ENCODE measurements at places on chromosomes 13 and 19.

DNA sequence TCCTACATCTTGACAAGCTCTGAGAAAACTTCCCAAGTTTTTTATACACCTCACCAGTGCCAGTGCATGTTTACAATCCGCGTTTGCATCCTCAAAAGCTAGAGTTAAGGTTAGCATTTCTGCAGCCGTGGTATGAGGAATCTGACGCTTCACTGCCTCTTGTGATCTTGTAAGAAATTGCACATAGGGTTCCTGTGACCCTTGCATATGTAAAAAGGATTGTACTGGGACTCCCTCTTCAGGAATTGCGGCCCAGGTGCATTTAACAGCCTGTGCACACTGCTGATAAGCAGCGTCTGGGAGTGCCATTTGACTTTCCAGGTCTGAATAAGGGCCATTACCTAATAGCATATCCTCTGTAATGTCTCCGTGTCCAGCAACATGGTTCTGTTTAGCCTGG lies 15.3 kb downstream of the FPR3 start:
- DNase-seq, result no peak

DNA sequence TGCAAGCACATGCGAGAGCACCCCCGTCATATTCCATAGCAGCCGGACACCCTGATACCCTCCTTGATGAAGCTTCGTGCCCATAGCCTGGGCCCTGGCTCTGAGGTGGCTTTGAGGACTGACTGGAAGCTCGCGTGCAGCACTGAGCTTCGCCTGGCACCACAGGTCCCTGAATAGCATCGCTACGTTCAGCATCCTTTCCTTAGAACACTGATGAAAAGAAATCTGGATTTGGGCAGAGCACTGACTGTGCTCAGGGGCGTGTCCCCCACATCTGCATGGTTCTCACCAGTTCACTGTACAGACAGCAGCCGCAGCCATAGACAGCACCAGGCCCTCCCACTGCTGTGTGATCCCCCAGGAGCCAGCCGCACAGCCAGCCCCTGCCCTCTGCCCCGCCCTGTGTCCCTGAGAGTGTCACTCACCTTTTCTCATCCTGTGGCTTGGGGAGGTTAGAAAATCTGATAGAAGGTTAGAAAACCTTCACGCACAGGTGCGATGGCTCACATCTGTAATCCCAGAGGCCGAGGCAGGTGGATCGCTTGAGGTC lies 49.3 kb upstream of the SPACA7 start:
- DNase-seq, result no peak

GRCh38 chr19:8243146-8243545 lies 34.0 kb downstream of the CERS4 start:
- no peak for DNase-seq

- DNase-seq, result no peak
These were observed 4.7 kb upstream of the ZNF444 start for GRCh38 chr19:56136362-56136761.

GRCh38 chr19:14150041-14150769 lies 13.8 kb upstream of the ASF1B start:
- DNase-seq, result no peak

- DNase-seq, result no peak
These were observed 212.5 kb downstream of the PCCA start for GRCh38 chr13:100301418-100301817.
